Stimulated activated CD8-positive, alpha-beta memory T cell treated with anti-CD3 and anti-CD28 coated beads, Interleukin-7, amount 100 ng/mL, for 24 hours (primary cell): ENCODE measurements at places on chromosomes 5 and 9.

- DNase-seq = no peak
Observed at GRCh38 chr9:96020792-96021550, 145.5 kb downstream of the ERCC6L2 start.

DNA sequence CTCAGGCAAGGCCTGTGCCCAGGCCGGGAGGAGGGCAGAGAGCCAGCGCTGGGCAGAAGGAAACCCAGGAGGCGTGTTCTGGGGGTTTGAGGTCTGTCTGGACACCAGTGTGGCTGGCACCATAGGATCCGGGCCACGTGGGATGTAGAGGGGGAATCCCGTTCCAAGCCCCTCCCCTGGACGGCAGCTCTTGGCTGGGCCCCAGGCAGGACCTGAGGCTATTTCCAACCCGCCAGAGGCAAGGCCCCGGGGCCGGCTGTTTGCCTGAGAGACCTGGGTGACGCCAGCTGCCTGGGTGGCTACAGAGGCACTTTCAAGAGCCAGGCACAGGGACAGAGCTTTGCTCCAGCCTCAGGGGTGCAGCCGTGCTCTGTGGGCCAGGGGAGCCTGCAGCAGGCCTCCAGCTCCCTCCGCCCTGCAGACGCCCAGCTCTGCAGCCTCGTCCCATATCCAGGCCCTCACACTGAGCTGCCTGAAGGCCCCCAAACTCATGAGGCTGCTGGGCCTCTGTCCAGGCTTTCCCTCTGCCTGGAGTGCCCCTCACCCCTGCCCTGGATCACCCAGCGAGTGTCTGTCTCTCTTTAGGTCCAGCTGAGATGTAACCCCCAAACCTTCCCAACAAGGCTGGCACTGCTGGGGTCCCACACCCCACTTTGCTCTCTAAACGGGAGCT lies 56.6 kb upstream of the EGFL7 start:
- DNase-seq = no peak

DNA sequence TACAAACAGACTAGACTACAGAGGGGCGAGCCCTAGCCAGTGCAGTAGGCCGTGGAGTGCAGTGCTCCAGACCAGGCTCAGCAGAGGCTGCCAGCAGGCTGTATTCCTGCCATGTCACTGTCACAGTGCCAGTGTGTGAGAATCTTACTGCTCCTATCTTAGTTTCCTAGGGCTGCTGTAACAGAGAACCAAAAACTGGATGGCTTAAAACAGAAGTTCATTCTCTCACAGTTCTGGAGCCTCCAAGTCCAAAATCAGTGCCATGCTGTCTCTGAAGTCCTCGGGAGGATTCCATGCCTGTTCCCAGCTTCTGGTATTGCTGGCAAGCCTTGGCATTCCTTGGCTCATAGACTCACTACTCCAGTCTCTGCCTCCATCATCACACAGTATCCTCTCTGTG lies 75.0 kb upstream of the SAP30L start:
- DNase-seq = no peak

DNA sequence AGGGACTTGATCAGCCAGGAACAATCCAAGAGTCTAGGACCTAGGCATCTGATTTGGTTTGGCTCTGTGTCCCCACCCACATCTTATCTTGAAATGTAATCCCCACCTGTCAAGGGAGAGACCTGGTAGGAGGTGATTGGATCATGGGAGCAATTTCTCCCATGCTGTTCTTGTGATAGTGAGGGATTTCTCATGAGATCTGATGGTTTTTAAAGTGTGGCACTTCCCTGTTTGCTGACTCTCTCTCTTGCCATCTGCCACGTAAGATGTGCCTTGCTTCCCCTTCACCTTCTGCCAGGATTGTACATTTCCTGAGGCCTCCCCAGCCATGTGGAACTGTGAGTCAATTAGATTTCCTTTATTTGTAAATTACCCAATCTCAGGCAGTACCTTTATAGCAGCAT lies 201.7 kb upstream of the ACTBL2 start:
- DNase-seq = no peak

DNA sequence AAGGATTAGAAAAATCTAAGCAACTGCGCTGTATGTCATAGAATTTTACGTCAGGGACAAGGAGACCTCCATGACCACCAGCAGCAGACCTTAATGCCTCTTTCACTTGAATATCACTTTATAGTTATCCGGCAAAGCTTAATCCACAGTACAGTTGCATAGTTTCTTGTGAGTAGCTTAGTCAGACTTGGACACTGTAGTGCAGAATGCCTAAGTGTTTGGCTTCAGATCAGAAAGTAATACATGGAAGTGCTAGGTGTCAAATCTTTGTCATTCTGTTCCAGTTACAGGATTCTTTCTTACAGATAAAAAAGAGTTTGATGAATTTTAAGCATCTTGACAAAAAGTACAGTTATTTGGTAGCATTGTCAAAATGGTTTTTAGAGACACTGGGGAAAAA lies 239.9 kb upstream of the PAPPA start:
- DNase-seq = no peak

GRCh38 chr5:9869616-9870288 lies 239.6 kb upstream of the TAS2R1 start:
- DNase-seq = no peak

- no peak for DNase-seq
Observed at GRCh38 chr5:81058121-81058520, 98.0 kb downstream of the RASGRF2 start.

DNA sequence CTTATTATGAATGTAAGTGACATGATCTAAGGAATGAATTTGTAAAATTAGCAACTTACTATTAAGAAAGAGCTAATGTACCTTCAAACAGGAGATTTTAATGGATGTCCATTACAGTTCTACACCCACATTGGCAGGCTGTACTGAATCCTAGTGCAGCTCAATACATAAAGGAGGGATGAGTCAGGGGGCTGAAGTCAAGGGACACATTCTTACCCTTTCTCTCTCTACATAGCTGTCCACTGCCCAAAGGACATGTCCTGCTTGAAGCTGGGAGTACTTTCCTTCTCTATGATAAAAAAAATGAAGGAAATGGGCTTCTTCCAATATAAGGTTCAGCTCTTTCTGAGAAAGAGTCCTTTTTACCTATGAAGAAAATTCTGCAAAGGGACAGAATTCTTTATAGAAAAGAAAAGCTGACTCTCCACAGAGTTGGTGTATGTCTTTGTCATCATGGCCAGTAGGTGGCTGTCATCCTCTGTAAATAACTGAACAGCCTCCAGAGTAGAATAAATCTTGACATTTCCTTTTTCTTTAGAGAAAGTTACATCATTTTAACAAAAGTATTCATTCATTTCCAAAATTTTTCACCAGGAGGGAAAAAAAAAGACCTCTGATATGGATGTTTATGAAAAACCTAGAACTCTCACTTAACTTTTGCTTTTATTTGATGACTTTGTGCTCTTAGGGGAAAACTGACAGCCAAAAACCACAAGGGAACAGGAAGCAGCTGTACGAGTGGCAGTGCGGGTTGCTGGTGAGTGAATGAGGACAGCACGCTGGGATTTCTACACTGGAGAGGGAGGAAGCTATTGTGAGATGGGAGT lies 13.1 kb upstream of the IFNA14 start:
- DNase-seq = no peak

DNA sequence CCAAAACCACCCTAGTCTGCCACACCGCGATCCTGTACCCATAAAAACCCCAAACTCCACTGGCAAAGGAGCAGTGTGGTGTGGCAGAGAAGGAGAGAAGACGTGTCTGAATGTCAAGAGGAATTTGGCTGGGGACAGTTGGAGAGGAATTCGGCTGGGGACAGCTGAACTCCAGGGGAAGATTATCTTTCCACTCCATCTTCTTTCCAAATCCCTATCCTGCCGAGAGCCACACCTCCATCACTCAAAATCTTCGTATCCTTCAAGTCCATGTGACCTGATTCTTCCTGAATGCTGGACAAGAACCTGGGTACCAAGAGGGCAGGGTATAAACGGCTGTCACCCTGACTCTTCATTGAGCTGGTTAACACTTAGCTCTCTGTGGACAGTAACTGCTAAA lies 448.1 kb downstream of the ARHGEF28 start:
- no peak for DNase-seq

- DNase-seq = no peak
Observed at GRCh38 chr5:10315824-10316509, 8.3 kb upstream of the CMBL start.

GRCh38 chr9:137708590-137709284 lies 89.9 kb downstream of the EHMT1 start:
- no peak for DNase-seq

DNA sequence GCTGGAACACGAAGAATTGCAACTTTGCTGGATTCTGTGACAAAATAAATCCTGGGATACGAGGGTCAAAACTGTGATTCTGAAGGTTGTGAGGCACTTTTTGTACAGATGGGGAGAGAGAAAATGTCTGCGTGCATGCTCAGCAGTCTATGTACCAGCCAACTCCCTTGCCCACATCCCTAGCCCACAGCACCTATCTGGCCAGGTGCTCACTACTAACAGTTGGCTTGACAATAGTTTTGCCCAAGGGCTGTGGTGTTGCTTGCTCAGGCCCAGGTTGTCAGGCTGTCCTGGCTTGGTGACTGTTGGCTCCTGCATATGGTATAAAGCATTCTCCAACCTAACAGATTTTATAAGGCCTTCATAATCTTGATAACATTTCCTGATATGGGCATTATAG lies 102.0 kb downstream of the DMRT2 start:
- no peak for DNase-seq

GRCh38 chr9:132742821-132743311 lies 72.6 kb downstream of the GTF3C4 start:
- no peak for DNase-seq

GRCh38 chr9:89514337-89514736 lies 16.4 kb upstream of the SEMA4D start:
- no peak for DNase-seq

GRCh38 chr5:162607879-162608278 lies 540.3 kb downstream of the GABRG2 start:
- no peak for DNase-seq

- DNase-seq = no peak
Observed at GRCh38 chr9:35649431-35650340, 1.0 kb downstream of the SIT1 start.

DNA sequence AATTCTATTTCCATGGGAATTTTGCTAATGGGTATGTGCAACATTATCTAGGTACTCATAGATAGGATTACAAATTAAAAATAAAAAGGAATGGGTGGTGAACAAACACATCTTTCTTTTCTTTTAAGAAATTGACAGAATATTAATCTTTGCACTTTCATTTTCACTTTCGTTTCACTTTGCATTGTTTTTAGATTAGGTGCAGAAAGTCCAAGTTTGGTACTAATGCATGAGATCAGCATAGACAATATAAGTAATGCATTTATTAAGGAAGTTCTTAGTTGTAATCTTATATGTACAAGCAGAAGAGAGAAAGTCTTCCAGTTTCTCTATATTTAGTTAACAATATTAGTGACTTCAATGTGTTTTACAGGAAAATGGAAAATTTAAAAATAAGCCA lies 196.5 kb downstream of the COMMD10 start:
- DNase-seq = no peak

DNA sequence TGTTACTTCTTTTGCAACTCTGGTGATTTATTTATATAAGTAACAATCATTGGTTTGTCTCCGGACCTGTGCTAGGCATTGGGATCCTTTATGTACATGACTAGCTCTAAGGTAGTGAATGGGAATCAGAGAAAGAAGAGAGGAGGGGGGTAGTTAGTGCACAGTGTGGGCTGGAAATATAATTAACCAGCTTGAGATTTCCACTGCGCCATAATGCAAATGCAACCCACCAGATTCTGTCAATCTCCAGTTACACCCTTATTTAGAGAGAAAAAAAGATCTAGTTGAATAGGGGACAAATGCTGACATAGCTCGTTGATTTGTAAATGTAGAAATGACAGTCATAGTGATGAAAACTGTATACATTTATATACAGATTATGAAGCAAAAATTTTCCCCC lies 342.2 kb upstream of the SLC30A5 start:
- DNase-seq = no peak

GRCh38 chr5:87570366-87570765 lies 157.6 kb upstream of the CCNH start:
- no peak for DNase-seq

DNA sequence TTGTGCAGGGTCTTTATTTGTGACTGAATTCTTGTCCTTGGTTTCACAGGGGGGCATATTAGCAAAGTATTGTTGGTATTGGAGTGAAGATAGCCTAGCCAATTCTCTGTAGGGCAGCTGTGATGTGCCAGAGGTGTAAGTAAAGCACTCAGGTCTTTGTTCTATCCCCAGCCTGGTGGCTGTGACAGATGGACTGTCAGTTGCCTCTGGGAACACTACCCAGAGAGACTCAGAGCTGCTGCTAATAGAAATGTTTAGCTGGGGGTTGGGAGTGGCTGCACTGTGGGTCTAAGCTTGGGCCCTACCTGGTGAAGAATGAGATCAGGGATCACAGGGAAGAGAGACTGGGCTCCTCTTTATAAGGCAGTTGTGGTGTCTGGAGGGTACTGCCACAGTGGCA lies 1006.5 kb upstream of the TYRP1 start:
- DNase-seq = no peak

DNA sequence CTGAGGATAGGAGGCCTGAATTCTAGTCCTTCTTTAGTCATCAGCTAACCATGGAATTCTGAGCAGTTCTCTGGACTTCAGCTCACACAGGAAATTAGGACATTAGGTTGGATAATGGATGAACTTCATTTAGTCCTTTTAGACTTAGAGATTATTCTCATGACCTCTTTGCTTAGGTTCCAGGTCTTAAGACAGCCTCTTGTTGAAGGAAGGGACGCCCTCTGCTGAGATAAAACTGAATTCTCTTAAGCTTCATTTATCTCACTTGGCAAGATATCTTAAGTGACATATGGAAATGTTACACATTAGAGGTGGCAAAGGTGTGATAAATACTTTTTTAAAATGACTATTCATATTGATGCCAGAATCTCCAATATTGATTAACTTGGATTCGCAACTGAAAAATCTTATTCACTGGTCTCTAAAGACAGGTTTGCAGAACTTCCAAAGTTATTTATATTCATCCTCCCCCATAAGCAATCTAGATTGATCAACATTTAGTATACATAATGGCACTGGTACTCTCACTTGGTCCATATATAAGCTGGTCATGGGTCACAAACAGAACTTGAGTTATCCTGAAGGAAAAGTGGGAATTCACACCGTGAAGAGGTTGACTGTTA lies 16.9 kb upstream of the ZNF366 start:
- no peak for DNase-seq

DNA sequence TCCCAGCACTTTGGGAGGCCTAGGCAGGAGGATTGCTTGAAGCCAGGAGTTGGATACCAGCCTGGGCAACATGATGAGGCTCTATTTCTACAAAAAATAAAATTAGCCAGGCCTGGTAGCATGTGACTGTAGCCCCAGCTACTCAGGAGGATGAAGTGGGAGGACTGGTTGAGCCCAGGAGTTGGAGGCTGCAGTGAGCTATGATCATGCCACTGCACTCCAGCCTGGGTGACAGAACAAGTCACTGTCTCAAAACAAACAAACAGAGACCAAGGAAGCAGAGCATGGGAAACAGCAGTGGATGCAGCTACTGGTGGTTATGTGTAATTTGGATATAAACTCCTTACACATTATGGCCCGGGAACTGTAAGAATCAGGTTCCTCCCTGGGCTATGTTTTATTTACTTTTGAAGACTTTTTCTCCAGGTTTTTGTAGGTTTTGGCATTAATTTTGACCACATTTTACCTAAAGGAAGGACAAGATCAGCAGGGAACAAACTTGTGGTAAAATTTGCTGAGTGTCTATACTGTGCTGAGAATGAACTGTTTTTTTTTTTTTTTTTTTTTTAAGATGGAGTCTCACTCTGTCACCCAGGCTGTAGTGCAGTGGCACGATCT lies 8.3 kb downstream of the KIF2A start:
- DNase-seq = no peak

GRCh38 chr9:5265939-5266338 lies 34.7 kb downstream of the INSL4 start:
- DNase-seq = no peak

GRCh38 chr5:59757442-59757841 lies 136.1 kb downstream of the PDE4D start:
- no peak for DNase-seq
